ENCODE measurements at places on chromosomes 16 and 17. TPM values are rescaled to one million over a fixed set of nuclear protein-coding genes. Genes with fewer than 3 reads are reported as not detected.

GRCh38 chr17:77326076-77326591 lies 185.4 kb downstream of the SEC14L1 start:
- peaks cover 58% of the 10 kb centered on the region for H3K4me1 ChIP-seq
- no peaks in the 10 kb centered on the region for H3K36me3 ChIP-seq
- peak; percentile 62 for DNase-seq
- peak overlapping the region; percentile 100 for H3K27ac ChIP-seq
- no peaks in the 10 kb centered on the region for H3K27me3 ChIP-seq

GRCh38 chr16:11211977-11212797 lies 43.8 kb downstream of the SOCS1 start:
- no peak overlapping the region for H3K4me3 ChIP-seq
- H3K27ac ChIP-seq: no peak overlapping the region
- peaks cover 13% of the 10 kb centered on the region for H3K27me3 ChIP-seq
- peaks cover 2% of the 10 kb centered on the region for H3K36me3 ChIP-seq
- DNase-seq: no peak
- no peaks in the 10 kb centered on the region for H3K4me1 ChIP-seq

- peaks cover 6% of the 10 kb centered on the region for H3K36me3 ChIP-seq
- H3K4me3 ChIP-seq: no peak overlapping the region
- no peak for DNase-seq
- H3K27ac ChIP-seq: no peak overlapping the region
- no peaks in the 10 kb centered on the region for H3K27me3 ChIP-seq
- peaks cover 12% of the 10 kb centered on the region for H3K4me1 ChIP-seq
These were observed 129.9 kb downstream of the PITPNC1 start for GRCh38 chr17:67506966-67507365.

DNA sequence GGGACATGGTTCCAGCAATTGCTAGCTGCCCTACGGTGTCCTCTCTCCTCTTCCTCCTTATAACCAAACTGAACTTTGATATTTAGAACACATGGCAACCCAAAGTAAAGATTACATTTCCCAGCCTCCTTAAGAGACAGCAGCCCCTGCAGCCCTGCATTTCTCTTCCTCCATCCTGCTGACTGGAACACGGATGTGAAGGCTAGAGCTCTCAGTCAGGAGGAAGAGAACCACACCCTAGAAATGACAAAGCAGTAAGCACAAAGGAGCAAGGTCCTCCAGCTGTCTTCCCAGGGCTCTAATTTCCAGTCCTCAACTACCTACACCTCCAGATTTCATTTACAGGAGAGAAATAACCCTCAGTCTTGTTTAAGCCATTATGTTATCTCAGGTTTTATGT lies 10.9 kb downstream of the DYNC1LI2 start:
- peaks cover 29% of the 10 kb centered on the region for H3K36me3 ChIP-seq
- DNase-seq: no peak
- peaks cover 33% of the 10 kb centered on the region for H3K4me1 ChIP-seq
- no peaks in the 10 kb centered on the region for H3K27me3 ChIP-seq
- H3K27ac ChIP-seq: peak overlapping the region; percentile 99

The ITGAD gene
- not detected for total RNA-seq

The ASGR2 gene
- total RNA-seq: not detected

The VTN gene
- total RNA-seq: 0.31 TPM

The BEAN1 gene
- total RNA-seq: 4.1 TPM

All from chondrocyte (in vitro differentiated cells).